ENCODE measurements at places on chromosomes 16 and 17. TPM values are rescaled to one million over a fixed set of nuclear protein-coding genes. Genes with fewer than 3 reads are reported as not detected.

FBXW10 gene
- 0.40 TPM for total RNA-seq

CDRT15L2 gene
- total RNA-seq, result not detected

DNA sequence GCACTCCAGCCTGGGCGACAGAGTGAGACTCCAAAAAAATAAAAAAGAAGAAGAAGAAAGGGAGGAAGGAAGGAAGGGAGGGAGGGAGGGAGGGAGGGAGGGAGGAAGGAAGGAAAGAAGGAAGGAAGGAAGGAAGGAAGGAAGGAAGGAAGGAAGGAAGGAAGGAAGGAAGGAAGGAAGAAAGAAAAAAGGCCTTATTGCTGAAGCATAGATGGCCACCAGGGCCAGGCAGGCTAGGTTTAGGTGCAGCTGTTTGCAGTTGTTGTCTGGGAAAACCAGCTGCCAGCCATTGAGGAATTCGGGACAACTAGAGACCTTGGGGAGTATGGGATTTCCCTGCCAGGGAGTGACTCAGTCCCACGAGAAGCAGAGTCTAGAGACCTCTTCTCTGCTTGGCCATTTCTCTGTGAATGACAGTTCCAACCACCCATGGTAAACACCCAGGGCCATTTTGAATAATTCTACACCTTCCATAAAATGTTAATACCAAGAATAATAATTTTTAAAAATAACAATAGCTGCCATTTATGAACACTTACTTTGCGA, 31.0 kb downstream of the SCNN1B start:
- DNase-seq, result no peak
- no peak overlapping the region for H3K4me3 ChIP-seq
- no peaks in the 10 kb centered on the region for H3K4me1 ChIP-seq
- H3K36me3 ChIP-seq, result no peaks in the 10 kb centered on the region
- H3K27ac ChIP-seq, result no peak overlapping the region

- H3K4me3 ChIP-seq, result no peak overlapping the region
- no peak for DNase-seq
- H3K27me3 ChIP-seq, result no peaks in the 10 kb centered on the region
- H3K4me1 ChIP-seq, result peaks cover 7% of the 10 kb centered on the region
- no peak overlapping the region for H3K27ac ChIP-seq
Observed at GRCh38 chr17:44807817-44808155, 22.3 kb downstream of the GJC1 start.

- no peak overlapping the region for H3K4me3 ChIP-seq
- H3K36me3 ChIP-seq, result peaks cover 17% of the 10 kb centered on the region
- H3K27me3 ChIP-seq, result no peaks in the 10 kb centered on the region
- H3K4me1 ChIP-seq, result peaks cover 42% of the 10 kb centered on the region
- DNase-seq, result no peak
Observed at GRCh38 chr17:80265205-80266068, 4.8 kb downstream of the RNF213 start.
